Stimulated activated CD8-positive, alpha-beta memory T cell treated with anti-CD3 and anti-CD28 coated beads, Interleukin-12 subunit alpha, Interleukin-12 subunit beta, amount 100 ng/mL, for 1 hour (primary cell): ENCODE measurements at places on chromosomes 7 and 10.

GRCh38 chr7:101833799-101834198, 16.4 kb downstream of the CUX1 start:
- DNase-seq = no peak

DNA sequence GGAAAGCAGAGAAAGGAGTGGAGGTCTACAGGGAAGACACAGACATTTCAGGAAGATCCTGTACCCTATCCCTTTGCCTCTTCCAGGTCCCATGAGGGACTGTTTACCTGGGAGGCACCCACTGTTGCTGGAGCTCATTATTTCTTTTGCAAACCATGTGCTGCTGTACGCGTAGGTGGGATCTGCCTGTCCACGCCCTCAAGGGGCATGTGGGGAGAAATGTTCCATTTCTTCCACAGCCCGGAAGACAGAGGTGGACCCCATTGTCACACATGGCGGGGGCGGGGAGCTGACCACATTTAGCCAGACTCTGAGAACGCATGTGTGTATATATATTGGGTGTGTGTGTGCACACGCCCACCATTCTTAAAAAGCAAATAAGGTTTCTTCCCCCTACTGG, 2.0 kb downstream of the PLXNA4 start:
- no peak for DNase-seq

- no peak for DNase-seq
Observed at GRCh38 chr7:82805527-82805960, 357.1 kb downstream of the PCLO start.

GRCh38 chr10:48623607-48624132, 18.8 kb upstream of the ARHGAP22 start:
- DNase-seq = no peak

DNA sequence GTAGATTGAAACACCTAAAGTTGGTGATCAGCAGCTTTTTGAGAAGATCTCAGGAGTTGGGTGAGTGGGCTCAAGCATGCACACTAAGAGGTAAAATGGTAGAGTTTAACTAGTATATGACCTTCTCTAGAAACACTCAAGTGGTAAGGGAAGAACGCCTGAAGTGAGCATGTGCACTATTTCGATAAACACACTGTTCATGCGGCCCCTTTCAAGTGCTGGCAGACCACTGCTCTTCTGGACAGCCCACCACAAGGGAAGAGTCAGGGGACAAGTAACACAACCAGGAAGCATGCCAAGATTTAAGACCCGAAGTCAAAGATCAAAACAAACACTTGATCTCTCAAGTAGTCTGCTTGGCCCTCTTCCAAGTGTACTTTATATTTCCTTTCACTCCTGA, 519.5 kb upstream of the ZWINT start:
- no peak for DNase-seq

DNA sequence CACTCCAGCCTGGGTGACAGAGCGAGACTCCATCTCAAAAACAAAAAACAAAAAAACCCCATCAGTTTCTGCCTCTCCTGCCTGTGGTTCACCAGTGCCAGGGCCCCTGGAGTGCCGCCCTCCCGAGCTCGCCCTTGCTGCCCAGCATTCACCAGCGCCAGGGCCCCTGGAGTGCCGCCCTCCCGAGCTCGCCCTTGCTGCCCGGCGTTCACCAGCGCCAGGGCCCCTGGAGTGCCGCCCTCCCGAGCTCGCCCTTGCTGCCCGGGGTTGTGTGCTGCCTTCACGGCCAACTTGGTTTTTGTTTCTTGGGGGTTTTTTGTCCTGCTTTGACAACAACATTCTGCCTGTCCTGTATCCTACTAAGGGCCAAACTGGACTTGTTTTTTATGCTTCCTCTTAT, 13.2 kb upstream of the GET4 start:
- no peak for DNase-seq

- no peak for DNase-seq
Observed at GRCh38 chr7:121914676-121915279, 41.8 kb downstream of the PTPRZ1 start.

DNA sequence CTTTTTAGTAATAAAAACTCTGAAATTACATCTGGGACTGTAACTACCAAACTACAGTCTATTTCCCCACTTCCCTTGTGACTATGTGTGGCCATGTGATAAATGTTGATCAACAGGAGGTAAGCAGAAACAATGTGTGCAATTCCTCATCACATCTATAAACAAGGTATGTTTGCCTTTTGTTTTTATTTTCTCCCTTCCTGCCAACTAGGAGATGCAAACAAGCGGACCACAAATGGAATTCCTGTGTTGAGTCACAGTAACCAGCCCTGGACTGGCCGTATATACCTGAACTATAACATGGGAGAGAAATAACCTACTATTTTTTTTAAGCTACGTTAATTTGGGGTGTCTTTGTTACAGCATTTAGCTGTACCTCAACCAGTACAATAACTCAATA, 52.5 kb downstream of the SCRN1 start:
- no peak for DNase-seq

- DNase-seq = no peak
Observed at GRCh38 chr7:115356139-115356746, 434.3 kb downstream of the MDFIC start.

- DNase-seq = no peak
Observed at GRCh38 chr7:90777465-90777864, 181.3 kb downstream of the CDK14 start.

DNA sequence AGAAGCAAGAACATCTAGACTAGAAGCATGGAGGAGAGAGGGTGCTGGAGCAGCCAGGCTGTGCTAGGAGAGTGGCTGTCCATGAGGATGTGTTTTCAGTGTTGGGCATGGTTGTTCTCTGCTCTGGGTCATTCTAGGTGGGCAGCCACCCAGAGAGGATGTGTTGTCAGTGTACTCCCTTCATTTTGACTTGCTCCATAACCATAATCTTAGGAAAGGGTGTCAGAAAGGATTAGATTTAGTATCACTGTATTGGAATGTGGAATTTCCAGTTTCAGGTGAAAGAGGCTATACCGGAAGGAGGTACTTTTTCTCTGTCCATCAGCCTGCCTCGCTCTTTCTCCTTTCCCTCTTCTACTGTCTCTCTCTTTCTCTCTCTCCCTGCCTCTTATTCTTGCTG, 474.5 kb upstream of the PODXL start:
- no peak for DNase-seq

DNA sequence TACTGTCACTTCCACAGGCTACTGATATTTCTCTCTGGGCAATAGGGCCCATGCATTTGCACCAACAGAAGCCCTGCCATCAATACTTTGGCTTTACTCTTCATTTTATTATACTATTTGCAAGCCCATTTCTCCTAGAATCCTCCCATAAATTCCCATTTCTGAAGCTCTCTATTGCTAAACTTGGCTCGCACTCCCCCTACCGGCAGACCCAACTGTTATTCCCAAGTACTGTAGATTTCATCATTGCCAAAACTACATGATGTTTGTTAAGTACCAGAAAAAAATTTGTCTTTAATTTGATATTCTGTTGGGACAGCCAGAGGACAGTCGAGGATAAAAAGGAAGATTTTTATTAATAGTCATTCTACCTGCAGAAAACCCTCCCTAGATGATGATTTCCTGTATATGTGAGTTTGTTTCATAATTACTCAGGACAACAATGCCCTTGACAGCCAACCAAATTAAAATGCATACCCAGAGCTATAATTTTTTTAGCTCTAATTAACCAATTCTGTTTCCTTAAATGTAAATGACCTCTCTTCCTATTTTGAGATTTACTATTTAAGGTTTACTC, 298.6 kb downstream of the REEP3 start:
- no peak for DNase-seq

DNA sequence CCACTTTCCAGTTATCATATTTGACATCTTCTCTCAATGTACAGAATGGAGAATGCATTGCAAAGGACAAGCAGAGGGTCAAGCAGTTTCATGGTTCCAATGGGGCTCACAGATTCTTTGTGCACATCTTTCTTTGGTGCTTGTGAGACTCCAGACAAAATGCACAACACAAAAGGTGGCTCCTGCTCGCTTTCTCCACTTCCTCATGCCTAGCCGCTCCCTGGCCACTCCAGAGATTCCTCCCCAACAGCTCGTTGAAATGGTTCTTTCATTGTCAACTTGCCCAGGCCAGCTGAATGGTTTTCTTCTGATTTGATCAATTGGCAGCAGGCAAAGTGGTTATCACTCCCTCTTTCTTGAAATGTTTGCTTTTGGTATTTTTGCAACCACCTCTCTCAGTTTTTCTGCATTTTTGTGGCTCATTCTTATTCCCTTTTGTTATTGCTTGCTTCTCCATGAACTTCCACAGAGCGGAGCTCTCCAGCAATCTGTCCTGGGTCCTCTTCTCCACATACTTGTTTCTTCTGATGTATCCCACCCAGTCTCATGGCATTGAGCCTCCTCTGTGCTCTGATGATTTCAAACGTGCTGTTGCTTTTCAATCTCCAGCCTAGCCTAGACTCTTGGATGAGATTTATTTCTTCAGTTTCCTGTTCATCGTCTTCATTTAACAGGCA, 507.8 kb upstream of the MKI67 start:
- DNase-seq = no peak

GRCh38 chr10:78134773-78135306, 101.2 kb downstream of the RPS24 start:
- no peak for DNase-seq

- DNase-seq = no peak
Observed at GRCh38 chr7:904847-905246, 28.5 kb downstream of the GET4 start.

DNA sequence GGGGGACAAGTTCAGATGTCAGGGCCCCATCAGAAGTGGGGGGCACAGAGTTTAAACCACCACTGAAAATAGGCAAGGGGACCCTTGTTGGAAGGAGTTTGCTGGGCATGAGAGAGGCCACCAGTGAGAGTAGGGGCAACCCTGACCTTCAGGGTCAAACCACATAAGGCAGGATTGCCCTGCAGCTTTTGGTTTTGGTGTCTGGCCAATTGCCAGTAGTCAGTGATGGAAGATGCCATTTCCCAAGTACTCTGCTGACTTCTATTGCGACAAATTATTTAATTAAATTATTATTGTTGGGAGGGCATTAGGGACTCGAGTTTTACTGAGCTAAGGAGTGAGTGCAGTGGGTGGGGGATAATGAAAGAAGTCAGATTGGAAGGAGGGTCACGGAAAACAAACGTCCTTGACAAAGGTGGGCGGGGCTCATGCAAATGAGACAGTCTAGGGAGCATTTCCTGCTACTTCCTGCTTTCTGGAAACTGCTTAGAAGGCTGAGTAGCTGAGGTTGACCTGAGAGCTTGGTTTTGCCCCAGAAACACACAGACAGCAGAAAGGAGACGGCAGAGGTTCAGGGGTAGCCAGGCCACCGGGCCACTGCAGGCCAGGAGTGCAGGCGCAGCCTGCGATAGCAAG, 74.2 kb upstream of the ANLN start:
- DNase-seq = no peak

GRCh38 chr10:111122127-111122526, 45.3 kb downstream of the ADRA2A start:
- no peak for DNase-seq

DNA sequence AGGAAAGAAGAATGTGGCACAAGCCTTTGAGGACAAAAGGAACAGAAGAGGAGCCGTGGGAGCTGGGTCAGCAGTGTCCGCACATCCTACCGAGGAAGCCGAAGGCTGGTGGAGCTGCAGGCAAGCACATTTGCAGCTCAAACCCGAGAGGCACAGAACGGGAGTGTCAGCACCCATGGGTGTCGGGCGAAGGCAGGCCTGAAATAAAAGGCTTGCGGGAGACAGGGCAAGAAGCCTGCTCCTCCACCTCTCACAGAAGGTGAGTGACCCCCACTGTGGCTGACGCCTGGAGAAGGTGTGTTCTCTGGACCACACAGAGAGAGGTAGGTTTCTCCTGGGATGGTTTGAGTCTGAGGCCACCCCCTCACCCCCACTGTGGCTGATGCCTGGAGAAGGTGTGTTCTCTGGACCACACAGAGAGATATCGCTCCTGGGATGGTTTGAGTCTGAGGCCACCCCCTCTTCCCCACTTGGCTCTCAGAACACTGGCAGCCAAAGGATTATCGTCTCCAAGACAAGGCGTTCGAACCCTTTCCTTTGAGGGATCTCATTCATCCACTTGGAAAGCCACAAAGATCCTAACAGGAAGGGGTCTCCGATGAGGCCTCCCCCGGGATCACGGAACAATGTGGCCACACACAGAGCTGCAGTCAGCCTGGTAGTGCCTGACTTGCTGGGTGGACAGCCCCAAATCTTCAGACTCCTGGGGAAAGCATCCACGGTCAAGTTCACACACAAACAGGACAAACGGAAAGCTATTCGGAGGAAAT, 21.6 kb upstream of the GTPBP4 start:
- DNase-seq = no peak

GRCh38 chr7:141071260-141071854, 2.5 kb upstream of the TMEM178B start:
- peak; percentile 3 for DNase-seq

DNA sequence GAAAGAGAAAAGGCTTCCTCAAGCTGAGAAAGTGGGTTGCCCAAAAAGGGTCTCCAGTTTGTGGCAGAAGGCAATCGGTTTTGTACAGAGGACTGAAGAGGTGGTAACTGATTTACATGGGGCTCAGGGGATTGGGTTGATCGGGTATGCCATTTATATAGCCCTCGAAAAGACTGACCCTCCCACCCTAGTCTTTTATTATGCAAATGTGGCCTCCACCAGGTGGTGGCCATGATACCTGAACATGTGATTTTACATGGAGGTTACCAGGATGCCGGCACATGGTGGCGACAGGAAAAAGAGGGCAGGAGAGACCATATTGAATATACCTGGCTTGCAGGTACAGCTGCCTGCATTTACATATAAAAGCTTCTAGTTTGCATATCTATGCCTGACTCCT, 36.7 kb downstream of the ATE1 start:
- DNase-seq = no peak

DNA sequence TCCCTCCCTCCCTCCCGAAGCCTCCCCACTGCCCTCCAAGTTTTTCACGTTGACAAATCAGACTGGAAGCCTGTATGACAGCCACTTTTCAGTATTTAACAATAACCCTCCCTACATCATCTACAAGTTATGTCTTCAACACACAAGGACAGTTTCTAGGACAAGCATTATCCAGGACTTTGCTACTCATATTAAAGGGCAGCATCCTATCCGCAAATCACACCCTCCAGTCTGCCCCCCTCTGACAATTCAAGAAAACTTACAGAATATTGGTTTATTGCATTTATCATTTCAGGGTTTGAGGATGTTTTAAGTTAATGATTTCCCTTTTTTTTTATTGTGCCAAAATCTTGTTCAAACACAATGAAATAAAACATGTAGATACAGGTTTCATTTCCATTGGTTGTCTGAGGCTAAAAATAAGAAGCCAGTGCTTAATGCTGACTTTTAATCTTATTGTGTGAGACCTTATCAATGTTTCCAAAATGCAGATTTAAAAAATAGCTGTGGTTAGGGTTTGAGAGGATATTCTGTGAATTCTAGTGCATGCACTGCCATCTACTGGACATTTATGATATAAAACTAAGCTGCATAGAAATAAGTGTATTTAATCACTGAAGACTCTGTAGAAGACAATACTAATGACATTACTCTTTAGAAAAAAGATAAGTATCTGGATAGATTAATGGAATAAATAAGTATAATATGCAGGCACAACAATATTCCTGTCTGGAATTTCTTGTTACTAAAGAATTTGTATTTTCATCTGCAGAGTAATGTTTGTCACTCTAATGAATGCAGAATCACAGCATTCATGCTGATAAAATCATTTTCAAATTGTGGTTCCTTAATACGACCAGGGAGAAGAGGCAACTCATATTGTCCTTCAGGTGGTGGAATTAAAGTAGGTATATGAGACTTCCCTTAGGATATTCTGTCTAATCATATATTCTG, 64.1 kb downstream of the CAV1 start:
- DNase-seq = no peak
